Activated CD4-positive, alpha-beta T cell treated with anti-CD3 and anti-CD28 coated beads for 4 hours (primary cell): ENCODE measurements at places on chromosomes 12 and 14.
A peak's percentile ranks its signal among the peaks of the same experiment; 100 is the strongest.

DNA sequence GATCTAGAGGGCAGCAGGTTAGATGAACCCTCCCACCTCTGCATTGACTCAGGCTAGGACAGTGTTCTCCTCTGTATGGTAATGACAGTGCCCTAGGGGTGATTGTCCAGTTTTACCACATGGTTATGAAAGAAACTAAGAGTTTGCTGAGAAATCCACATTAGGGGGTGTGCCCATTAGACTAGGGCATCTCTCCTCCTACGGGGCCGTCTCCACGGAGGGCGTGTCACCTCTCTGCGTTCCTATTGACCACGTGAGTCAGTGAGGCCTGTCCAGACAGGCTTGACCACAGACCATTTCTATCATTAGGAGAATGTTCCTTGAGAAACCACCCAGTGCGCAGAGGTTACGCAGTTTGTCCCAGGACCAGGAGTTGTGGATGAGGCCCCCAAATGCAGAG lies 8.3 kb downstream of the MVK start:
- DNase-seq = no peak

- DNase-seq = no peak
Observed at GRCh38 chr14:77761205-77761931, 412 bp upstream of the SNW1 start.

GRCh38 chr12:75820848-75821578 lies 210.6 kb downstream of the PHLDA1 start:
- no peak for DNase-seq

GRCh38 chr14:73402579-73402978 lies 55.8 kb downstream of the NUMB start:
- DNase-seq = no peak

DNA sequence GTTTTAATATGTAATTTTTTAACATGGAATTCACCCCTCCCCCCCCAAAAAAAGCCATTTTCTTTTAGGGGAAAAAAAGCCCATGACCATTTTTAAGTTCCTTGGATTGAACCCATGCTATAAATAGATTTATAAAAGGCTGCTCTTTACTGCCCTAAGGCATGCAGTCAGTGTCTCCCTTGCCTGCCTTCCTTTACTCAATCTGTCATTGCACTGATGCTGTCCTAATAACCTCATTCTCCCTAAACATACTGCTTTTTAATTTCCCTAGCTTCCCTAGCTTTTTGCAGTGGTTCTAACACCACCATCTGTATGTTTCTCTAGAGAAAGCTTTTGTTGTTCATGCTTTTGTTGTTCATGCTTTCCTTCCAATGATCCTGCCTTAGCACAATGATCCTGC lies 83.0 kb downstream of the SLC2A13 start:
- no peak for DNase-seq

- DNase-seq = no peak
Observed at GRCh38 chr14:55212634-55213033, 21.2 kb upstream of the DLGAP5 start.

- DNase-seq = no peak
Observed at GRCh38 chr12:124577986-124578385, 10.6 kb upstream of the NCOR2 start.

DNA sequence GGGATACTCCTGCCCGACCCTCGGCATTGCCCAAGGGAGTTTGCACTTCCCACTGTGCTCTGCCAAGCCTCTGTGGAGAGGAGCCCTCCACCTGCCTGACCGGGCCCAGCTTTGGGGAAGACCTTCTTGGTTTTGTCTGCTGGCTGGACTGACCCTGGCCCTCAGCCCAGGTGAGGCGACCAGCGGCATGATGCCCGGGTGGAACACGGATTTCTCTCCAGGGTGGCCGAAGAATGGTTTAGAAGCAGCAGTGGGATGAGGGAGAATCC lies 15.6 kb downstream of the ZBTB42 start:
- no peak for DNase-seq

DNA sequence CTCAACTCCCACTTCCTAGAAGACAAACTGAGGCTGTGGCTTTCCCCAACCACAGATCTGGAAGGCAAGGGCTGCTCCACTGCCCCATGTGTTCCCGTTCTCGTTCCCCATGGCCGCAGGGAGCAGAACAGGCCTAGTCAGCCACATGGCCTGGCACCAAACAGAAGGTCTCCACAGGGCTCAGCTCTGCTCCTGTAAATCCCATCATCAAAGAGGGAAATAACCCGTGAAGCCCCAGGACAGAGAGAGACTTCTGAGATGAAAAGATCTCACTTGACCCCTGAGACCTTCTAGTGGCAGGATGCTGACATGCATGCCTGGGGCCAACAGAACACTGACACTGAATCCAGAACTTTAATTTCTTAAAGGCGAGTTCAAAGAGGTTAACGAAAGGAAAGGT lies 68.9 kb downstream of the BCL11B start:
- no peak for DNase-seq

- no peak for DNase-seq
Observed at GRCh38 chr12:122659579-122659978, 43.6 kb downstream of the HCAR2 start.

- peak; percentile 65 for DNase-seq
Observed at GRCh38 chr12:4272424-4273272, 914 bp upstream of the CCND2 start.

- no peak for DNase-seq
Observed at GRCh38 chr12:99027461-99027860, 382.4 kb downstream of the APAF1 start.

DNA sequence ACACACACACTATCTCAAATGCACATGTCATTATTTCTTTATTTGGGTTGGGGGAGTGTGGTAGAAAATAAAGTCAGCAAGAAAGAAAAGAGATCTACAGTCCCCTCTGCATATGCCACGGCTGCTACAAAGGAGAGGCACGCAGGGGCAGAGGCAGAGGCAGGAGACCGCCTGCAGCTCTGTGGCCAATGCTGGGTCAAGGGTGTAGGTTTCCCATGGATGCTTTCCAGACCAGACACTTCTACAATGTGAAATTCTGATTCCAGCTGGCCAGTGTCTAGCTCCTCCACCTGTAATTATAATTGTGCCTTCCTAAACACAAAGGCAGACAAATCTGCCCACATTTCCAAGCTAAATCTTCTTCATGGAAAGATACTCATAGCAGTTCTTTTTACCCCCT lies 19.2 kb downstream of the VPS37B start:
- DNase-seq = no peak

DNA sequence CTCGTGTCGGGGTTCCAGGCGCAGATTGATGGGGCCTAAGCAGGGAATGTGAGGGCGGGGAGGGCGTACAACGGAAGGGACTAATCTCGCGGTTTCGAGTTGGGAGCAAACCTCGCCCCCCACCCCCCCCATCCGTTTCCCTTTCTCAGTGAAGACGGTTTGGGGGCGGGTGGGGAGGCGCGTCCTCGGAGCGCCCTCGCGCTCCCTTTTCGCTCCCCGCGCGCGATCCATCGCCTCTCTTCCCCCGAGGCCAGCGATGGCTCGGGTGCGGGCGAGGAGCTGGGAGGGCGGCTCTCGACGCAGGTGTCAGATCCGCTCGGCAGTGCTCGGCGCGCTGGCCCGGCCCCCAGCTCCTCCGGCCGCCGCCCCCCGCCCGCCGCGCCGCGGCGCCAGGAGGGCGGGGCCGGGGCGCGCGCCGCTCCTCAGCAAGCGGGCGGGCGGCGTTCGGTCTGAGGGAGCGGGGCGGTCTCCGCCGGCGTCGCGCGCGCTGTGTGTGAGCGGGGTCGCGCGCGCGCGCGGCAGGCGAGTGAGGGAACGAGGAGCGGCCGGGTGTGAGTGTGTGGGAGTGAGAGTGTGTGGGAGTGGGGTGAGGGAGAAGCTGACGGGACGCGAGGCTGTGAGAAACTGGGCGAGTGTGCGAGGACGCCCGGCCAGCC lies at the start of gene RIMKLB:
Gene RIMKLB (plus strand): TSS at position 516 of the 656 bp plus-strand sequence. CDS start 15,876 bp downstream, outside the sequence.
- DNase-seq = peak; percentile 91

DNA sequence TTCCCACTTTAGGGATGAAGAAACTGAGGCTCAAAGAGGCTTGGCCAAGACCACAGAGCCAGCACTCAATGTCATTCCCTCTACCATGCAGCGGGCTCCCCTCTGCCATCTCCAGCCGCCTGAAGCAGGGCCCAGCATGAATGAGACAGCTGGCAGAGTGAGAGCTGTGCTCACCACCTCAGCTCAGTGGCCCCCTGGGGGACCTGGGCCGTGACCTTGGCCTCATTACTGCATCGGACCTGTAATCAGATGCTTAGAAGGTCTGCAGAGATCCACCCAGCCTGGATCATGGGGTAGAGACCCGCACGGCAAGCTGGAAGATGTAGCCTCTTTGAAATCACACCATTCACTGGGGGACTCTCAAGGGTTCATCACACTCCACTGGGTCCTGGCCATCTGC lies 22.7 kb upstream of the CORO1C start:
- DNase-seq = no peak

- no peak for DNase-seq
Observed at GRCh38 chr12:67239061-67239460, 30.1 kb upstream of the CAND1 start.

GRCh38 chr12:13144266-13144828 lies 40.9 kb upstream of the GSG1 start:
- no peak for DNase-seq

DNA sequence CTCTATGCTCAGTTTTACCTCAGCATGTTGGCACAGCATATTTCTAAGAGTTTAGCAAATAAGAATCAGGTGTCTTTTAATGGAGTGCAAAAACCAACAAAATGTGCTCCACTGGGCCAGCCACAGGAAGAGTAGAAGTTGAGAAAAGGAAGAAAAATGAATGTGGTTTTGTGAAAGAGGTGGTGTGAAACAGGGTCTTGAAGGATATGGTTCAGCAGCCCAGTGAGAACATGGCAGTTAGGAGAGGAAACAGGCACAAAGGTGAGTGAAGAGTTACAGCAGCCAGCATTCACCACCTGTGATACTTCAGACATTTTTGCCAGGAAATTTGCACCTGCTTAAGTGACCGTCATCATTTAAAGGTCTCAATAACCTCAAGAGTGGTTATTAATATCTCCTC lies 2.4 kb downstream of the STAB2 start:
- DNase-seq = no peak

DNA sequence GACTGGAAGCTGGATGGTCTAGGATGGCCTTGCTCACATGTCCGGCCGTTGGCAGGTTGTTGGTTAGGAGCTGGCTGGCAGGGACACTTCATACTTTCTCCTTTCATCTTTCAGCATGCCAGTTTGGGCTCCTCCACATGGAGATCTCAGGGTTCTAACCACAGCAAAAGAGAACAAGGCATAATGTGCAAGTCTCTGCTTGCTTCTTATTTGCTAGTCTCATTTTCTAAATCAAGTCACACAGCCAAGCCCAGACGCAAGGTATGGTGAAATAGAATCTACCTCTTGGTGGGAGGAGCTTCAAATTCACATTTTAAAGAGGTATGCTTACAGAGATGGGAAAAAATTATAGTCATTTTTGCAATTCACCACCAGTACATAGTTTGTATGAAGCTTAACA lies 69.1 kb upstream of the NAP1L1 start:
- no peak for DNase-seq

- no peak for DNase-seq
Observed at GRCh38 chr14:87690076-87690613, 302.8 kb downstream of the GALC start.

DNA sequence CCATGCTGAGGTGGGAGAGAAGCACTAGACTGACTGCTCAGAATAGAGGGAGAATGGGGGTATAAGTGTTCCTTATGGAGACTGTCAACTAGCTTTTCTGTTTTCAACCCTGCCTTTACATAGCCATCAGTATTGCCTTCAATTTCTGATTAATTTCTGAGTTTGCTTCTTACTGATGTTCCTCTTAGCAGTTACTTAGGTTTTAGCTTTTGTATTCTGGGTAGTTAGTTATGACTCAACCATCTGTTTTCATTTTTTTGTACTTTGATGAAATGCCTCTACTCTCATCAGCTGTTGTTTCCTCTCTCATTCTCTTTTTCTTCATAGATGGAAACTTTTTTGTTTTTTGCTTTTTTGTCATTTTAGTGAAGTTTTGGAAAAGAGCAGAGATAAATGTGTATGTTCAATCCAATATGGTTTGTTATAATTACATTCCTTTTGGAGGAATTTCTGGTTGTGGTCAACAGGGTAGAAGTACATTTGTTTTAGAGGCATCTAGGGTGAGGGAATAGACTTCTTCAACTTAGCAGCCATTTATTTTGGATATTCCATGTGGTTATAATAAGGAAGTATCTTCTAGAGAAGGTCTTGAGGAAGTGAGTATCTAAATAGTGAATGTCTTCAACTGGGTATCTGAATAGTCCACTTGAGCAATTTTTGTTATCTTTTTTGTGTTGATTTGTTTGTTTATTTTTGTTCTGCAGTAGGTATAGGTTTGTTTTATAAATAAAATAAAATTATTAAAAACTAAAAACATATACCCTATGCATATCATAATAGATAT lies 29.6 kb downstream of the PMCH start:
- no peak for DNase-seq
